ENCODE measurements at places on chromosomes 5 and 9.

DNA sequence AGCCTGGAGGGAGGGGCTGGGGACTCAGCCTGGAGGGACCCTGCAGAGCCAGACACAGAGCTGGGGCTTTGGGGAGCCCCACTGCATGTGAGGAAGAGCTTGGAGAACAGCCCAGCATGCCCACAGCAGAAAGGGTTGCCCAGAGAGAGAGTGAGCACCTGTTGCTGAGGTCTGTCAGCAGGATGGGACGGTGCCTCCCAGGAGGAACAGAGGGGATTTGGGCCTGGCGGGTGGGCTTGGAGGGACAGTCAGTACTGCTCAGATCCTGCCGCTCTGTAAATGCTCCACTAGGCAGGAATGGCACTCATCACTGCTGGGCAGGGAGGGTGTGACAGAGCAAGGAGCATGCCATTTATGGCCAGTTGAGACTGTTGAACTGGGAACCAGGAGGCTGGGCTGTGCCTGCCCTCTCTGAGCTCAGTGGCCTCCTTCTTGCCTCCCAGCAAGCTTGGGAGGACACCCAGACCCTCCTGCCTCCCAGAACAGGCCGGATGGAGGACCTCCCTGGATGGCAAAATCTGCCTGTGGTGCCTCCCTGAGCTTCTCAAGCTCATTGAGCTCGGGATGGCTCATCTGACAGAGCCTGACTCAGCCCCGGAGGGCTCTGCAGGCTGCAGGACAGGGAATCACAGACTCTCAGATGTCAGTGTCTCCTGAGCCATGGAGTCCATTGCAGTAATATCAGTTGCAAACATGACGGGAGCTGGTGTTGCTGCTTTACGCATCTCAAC, 786 bp upstream of the HRCT1 start:
- no peak for DNase-seq

DNA sequence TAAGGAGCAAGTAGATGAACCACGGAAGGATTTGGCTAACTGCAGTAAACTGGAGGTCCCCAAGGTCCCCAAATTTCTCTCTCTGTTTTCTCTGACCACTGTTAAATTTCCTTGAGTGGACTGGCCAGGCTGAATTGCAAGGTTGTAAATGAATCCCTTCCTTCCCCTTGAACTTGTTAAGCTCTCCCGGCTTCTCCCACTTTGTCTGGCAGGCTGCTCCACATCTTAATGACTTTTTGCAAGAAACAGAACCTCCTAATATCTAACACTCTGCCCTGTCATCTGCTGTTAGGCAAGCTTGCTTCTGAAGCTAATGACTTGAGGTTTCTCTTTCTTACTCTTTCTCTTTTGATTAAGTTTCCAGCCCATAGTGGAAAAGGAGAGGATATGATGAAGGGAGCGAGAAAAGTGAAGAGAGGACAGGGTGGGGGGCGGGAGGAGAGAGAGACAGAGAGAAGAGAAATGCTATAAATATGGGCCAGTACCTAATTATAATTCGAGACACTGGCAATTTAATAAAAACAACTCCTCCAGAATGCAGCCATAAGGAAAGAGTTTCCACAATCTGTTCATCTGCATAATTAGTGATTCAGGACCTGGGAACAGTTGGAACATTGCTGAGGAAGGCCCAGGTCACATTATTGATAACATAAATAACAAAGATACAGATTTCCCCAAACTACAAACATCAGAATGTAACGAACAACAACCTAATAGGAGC, 437.3 kb upstream of the MPDZ start:
- no peak for DNase-seq

DNA sequence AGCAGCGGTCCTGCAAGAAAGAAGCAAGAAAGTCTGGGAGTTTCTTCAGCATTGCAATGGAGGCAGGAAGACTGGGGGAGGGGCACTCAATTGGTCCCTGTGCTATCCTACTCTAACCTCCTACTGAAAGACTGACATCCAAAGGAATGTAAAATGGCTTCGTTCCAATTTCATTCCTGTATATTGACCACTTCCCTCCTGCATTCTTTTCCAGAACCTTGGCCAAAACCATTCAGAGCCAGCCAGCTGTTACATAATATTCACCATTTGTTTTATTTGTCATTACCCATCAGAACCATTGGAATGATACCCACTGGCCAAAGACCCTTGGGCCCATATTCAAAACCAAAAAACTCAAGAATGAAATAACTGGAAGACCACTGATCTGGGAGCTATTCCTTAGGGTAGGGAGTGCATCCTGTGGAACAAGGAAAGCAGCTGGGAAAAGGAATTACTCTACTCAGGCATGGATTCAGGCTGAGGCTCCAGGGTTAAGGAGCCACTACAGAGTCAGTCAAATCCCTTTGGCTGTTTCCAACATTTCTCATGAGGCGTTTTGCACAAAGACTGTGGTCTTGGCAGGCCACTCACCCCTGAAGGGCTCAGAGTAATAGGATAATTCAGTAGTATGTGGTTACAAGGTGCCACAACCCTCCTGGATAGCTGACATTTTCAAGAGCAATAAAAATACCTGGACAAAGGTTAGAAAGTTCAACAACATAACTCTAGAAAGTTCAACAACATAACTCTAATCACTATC, 148.7 kb upstream of the SLC1A3 start:
- DNase-seq = no peak

GRCh38 chr5:22908586-22908985, 55.4 kb upstream of the CDH12 start:
- no peak for DNase-seq

DNA sequence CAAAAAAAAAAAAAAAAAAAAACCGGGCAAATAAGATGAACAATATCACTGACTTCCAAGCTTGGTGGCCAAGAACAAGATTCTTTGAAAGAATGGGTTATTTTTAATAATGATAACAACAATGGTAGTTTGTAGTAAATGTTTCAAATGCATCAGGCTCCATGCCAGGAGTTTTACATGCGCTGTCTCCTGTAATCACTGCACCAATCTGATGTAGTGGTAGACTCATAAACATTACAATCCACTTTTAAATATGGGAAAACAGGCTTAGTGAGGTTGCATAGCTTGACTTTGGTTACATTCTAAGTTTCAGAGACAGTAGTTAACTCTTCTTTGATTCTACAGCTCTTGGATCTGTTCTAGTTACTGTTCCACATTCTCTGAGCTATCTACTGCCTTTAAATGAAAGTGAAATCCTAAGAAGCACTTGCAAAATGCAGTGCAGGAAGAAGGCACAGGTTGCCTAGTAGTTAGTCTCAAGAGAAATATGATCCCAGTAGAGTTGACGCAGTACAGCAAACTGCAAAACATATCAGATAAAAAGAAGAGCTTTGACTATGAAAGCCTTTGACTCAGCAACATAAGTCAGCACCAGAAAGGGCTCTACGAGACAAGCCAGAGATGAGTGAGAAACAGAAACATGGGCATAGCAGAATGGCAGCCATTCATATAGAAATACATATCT, 62.1 kb downstream of the PDE4D start:
- no peak for DNase-seq

- DNase-seq = no peak
Measured at GRCh38 chr5:60883229-60883628, 39.2 kb upstream of the ELOVL7 start.

DNA sequence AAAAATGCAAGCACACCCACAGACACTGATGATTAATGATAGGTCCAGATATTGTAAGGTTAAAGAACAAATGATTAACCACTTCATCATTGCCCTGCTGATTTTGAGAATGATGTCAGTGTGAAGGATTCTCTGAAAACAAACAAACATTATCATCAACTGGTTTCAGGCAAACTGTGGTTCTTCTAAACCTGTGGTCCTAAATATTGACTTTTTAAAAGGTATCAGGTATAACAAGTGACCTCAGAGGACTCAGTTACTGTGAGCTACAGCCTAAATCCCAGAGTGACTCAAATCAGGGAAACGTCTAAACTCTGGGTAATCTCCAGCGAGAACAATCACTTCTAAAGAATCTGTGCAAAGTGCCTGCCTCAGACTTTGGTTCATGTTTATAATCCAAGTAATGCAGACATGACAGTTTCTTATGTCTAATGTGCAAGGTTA, 172.3 kb upstream of the CDH6 start:
- DNase-seq = no peak

GRCh38 chr9:16718952-16719351, 151.5 kb downstream of the BNC2 start:
- DNase-seq = no peak

DNA sequence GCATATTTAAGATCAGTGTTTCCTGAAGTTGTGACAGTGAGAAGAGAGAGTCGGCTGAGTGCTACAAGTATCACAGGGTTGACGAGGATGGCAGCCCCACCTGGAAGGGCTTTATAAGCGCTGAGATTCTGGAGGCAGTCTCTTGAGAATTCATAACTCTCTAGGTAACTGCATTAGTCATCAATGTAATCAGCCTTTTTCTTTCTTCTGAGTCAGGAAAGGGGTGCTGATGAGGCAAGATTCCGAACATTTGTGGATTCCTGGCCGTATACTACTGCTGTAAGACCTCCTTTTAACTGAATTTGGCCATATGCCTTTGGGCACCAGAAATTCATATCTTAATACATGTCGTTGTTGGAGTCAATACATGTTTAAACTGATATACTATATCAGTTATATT, 6.6 kb upstream of the RNF20 start:
- no peak for DNase-seq

- DNase-seq = no peak
Measured at GRCh38 chr5:134100283-134101091, 14.0 kb upstream of the TCF7 start.

GRCh38 chr5:173733425-173733824, 117.0 kb upstream of the BOD1 start:
- no peak for DNase-seq

DNA sequence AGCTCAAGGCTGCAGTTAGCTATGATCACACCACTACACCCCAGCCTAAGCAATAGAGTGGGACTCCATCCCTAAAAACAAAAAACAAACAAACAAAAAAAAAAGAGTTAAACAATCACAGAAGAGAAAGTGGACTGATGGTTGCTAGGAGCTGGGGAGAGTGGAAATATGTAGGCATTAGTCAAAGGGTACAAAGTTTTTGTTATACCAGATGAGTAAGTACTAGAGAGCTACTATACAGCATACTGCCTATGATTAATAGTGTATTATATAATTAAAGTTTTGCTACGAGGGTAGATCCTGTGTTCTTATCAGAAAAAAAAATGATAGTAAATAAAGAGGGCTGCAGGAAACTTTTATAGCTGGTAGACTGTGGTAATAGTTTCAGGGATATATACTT, 538.6 kb downstream of the ELAVL2 start:
- no peak for DNase-seq

GRCh38 chr9:118522093-118523028, 818.2 kb downstream of the TLR4 start:
- DNase-seq = no peak

DNA sequence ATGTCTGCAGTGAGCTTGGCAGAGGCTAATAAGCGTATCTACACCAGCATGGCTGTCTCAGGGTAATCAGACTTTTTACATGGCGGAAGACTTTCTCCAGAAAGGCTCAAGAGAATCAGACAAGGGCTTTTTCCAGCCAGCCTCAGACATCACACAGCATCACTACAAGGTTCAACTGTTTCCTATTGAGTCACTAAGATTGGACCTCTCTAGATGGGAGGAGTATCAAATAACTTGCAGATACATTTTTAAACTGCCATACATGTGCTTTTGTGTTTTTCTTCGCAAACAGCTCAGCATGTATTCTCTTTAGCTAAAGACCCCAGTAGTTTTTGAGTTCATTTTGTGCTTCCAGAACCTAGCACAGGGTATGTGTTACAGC, 22.9 kb upstream of the PIK3R1 start:
- no peak for DNase-seq

DNA sequence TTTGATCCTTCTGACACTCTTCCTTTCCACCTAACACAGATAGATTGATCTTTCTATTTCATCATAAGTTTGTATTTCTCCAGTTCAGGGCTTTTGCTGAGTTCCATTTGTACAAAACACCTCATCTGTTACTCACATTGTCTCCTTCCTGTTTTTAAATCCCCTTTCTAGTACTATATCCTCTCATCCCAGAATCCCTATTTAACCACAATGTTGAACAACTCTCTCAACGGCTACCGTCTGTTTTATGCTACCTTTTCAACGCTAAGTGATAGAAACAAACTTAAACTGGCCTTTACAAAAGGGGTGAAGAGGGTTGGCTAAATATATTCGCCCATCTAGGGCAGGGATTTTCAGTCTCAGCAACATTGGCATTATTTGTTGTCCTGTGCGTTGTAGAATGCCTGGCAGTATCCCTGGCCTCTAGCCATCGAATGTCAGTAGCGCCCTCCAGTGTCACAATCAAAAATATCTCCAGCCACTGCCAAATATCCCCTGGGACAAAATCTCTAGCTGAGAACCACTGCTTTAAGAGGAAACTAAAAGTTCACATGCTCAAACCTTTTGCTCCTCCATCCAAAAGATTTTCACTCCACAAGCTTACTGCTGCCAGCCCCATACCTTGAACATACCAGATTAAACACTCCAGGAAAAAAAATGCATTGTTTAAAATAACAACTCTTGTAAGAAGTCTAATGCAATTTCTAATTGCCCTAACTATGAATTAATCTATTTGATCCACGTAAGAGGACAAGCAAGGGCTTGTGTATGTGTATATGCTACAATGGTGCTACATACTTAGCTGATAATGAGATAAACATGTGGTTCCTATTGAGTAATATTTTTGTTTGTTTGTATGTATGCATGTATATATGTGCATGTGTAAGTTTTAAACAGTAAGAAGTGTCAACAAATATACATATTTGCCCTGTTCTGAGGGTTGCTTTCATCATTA, 344.0 kb downstream of the PTPRD start:
- DNase-seq = no peak

DNA sequence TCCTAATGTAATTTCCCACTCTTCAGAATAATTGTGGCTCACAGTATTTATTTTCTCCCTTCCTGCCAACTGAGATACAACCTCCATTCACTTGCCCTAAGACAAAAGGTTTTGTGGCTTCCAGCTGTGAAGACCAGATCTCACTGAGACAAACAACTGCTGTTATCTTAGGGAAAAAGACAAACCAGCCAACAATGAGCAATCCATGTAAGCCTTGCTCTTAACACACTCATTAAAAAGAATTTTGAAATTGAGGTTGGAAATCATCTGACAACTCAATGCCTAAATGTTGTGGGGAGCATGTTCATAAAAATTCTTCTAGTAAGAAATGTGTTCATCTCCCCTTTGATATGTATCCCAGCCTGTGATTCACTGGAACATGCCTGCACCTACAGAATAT, 132.9 kb downstream of the ADAMTSL1 start:
- no peak for DNase-seq

GRCh38 chr9:92003308-92004044, 53.4 kb upstream of the ROR2 start:
- DNase-seq = no peak
